CD4-positive, alpha-beta T cell (primary cell): ENCODE measurements at places on chromosomes 5 and 9.

DNA sequence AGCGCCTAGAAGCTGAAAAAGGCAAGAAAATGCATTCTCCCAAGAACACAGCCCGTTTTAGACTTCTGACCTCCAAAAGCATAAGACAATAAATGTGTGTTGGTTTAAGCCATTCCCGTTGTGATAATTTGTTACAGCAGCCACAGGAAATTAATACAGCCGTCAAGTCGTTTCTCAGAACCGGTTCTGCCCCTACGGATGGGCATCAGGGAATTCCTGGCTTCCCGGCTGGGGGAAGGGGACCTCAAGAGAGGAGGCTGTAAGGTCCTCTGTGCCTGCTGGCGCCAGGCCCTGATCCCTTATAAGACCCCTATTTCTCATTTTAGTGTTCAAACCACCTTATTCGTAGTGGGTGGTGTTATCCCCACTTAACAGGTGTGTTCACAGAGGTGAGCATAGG is 50.6 kb upstream of the RPL26L1 start:
- no peak for DNase-seq

GRCh38 chr9:107049046-107049802 is 186.3 kb downstream of the ZNF462 start:
- no peak for DNase-seq

DNA sequence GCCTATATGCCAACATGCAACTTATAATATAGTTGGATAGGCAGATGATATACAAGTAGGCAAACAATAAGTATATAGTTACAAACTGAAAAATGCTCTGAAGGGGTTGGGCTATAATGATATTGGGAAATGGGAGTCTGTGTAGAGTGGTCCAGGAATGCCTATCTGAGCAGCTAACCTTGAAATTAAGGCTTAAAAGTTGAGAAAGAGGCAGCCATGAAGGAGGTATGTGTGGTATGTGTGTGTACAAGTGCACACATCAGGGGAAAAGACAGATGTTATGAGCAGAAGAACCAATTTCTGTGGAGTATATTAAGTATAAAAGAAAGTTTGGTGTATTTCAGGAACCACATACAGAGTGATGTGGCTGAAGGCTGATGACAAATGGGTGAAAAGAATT is 154.9 kb upstream of the PAPPA start:
- no peak for DNase-seq

DNA sequence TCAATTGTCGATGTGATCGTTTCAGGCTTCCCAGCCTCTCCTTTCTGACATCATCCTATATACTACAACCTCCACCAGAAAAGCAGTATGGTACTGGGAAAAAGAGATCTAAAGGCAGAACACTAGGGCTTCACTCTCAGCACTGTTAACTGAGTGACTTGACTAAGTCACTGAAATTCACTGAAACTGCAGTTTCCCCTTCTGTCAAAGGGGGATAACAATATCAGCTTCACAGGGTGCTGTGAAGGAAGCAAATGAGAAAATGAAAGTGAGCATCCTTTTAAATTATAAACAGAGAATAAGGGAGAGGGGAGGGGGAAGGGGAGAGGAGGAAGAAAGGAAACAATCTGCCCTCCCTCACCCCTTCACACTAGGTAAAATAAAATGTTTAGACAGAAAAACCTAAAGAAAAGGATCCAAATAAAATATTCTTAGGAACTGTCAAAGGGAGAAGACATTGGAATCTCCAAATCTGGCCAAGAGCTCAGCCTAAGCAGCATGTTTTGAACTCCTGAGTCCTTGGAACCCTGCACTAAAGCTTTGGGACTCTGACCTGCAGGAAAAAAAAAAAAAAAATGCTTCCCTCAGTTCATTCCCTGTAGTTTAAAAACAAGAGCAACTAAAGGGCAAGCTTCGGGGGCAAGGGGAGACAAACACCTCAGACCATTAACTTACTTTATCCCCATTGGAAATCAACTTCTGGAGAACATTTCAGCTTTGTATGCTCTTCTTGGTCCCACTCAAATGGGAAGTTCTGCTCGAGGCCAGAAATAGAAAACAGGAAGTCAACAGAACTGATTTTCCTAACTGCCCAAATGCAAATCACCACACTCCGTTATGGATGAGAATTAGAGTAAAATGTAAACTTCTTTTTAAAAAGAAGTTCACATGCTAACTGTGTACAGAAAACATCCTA is 178.3 kb downstream of the DEPDC1B start:
- DNase-seq: no peak
